ENCODE measurements at places on chromosomes 3 and 15.

DNA sequence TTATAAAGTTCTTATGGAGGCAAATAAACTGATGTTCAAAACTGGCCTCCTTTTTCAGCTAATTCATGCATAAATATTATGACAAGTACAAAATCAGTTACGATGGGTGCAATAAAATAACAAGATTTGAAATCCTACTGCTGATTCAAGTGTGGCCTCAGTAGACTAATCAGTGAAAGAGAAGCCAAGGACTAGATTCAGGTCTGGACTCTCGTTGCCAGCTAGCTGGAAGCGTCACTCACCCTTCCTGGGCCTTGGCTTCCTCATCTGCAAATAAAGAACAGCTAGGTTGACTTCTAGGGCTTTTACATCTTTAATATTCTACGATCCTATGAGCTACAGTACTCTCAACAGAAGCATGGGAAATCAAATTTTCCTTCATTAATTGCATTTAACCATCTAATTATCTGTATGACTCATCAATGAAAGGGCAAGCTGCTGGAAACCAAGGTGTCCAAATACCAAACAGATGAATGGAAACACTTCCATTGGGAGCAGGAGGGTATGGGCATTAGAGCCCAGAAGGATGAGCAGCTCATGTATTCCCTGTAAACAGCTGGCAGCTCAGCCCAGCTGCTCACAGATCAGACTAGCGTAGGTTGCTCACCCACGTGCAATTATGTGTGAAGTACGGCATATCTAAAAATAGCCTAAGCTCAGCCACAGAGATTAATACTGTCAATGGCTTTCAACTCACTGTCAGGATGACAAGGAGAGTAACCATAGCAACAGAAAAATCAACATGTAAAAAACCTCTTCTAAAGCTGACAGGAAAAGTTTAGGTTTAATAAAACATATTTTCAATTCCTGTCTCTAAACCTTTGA lies 294.8 kb downstream of the PLCL2 start:
- no peak for DNase-seq

DNA sequence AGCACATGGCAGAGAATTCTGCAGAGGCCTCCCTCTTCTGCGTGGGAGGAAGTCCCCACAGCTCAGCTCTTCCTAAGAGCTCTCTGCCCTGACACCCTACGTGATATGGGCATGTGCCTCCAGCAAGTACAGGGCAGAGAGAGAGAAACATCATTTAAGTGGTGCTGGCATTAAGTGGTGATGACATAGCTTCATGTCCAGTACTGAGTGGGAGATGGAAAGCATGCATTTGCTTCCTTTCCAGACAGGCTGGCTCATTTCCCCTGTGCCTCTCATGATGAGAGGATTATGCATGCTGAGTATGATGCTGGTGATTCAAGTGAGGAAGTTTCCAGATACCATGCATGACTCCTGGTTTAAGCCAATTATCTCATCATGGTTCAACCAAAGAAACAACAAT lies 26.9 kb downstream of the BFSP2 start:
- no peak for DNase-seq

- DNase-seq: peak; percentile 25
These were observed 27.5 kb downstream of the BHLHE40 start for GRCh38 chr3:5006755-5007202.

DNA sequence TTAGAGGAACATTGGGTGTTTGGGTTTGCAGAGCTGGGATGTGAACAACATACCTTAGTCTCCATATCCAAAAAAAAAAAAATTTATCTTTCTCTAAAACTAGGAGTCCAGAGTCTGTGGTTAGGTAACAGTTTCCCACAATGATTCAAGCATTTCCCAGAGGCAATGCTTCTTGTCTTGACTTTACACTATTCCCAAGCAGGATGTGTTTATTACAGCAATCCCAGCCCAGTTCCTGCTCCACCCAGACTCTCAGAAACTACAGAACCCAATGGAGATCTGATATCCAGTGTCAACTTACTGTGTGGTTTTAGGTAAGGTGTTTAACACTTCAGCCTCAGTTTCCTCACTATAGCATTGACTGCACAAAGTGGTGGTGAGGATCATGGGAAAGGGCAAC lies 2.3 kb upstream of the C3orf62 start:
- no peak for DNase-seq

- no peak for DNase-seq
These were observed 192.5 kb downstream of the SHQ1 start for GRCh38 chr3:72655723-72656122.

DNA sequence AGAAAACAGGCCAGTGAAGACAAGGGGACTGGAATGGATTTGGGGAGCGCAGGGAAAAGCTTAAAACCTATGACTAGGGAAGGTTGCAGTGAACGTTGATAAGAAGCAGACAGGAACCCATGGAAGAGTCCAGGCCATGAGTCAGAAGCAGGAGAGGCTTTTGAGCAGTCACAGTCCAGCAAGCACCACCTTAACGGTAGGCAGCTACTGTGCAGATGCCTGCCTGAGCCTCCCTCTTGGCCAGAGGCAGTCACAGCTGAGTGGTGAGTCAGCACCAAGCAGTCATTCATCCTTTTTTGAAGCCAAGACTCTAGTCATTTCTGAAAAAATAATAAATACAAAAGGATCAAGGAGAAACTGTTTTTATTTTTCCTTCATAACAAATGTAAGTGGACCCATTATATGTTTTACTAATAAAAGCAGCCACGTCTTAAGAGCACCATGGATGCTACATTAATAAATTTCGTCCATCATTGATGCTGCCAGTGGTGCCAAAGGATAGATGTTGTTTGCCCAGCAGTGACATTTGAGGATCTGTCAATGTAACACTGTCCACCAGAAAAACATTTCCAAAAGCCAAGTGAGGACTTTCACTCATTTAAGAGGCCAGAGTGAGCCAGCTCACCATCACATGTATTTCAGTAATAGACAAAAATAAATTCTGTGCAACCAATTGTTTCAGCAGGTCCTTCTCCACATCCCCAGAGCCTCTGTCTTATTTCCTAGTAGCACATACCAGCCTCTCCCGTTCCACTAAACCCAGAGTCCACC lies 42.1 kb upstream of the ACTC1 start:
- DNase-seq: no peak

DNA sequence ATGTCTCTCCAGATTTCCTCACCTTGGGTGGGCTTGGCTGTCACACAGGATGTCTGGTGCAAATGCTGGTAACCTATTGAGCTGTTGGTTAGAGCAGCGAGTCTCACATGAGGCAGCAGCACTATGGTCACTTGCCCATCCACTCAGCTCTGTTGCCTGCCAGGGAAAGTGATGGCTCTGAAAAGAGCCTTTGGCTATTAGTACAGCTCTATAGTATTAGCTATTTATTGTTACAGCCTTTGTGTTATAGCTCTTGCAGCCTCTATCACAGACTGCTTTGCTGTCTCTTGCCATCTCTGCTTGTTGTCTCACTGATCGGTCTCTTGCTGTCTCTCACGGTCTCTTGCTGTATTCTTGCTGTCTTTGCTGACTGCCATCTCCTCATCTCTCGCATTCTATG lies 114.3 kb downstream of the MFSD1 start:
- DNase-seq: no peak

DNA sequence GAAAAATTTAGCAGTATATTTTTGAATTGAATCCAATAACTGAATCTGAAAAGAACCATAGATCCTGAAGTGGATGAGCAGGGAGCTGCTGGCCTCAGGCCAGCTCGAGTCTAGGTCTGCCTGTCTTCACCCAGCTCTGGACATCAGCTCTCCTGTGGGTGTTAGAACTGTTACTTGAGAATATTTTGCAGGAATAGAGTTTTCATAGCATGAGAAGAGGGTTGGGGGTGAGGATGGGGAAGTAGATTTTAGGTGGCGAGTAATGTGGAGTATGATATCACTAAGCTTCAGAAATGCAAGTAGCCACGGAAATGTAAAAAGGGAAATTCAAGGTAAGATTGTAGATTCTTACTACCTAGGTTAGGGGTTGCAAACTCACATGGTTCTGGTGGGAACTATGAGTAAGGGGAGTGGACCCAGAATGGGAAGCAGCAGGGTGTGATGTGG lies 6.2 kb downstream of the RAB8B start:
- DNase-seq: no peak

- DNase-seq: no peak
These were observed 317.3 kb downstream of the ZNF385D start for GRCh38 chr3:21433751-21434150.

DNA sequence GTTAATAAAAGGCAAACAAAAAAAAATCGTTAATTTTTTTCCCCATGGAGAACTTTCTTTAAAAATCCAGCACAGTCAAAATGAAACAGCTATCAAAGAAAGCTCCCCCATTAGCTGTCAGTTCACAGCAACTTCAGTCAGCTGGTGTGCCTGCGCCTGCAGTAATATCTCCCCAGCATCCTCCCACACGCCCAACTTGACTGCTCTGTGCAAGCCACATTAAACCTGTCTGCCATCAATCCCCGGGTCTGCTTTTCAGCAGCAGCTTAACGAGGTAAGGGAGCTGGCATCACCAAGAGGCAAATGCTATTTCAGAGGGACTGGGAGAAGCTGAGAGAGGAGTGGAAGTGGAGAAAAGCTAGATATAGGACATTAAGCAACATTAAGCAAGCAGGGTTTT lies 337.5 kb downstream of the GAP43 start:
- DNase-seq: no peak

DNA sequence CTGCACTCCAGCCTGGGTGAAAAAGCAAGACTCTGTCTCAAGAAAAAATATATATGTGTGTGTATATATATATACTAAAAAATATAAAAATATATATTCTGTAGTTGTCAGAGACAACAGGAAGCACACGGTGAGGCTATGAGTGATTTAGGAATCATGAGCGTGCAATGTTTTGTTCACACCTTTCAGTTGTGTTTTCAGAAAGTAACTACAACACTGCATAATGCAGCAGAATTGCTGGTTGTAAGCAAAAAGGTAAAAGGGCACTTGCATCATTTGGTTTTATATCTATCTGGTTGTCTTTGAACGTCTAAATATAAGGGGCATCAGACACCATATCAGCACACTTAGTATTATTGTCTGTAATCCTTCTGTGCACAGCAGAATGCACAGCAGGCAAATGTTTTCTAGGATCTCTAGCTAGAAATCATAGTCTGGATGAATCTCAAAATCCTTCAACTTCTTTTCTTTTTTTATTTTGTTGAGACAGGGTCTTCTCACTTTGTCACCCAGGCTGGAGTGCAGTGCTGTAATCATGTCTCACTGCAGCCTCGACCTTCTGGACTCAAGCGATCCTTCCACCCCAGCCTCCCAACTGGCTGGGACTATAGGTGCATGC lies 44.8 kb downstream of the CCR3 start:
- no peak for DNase-seq

- no peak for DNase-seq
These were observed 188.4 kb downstream of the ADAMTSL3 start for GRCh38 chr15:83842281-83842680.

- no peak for DNase-seq
These were observed 78.3 kb upstream of the LMCD1 start for GRCh38 chr3:8423307-8423706.

DNA sequence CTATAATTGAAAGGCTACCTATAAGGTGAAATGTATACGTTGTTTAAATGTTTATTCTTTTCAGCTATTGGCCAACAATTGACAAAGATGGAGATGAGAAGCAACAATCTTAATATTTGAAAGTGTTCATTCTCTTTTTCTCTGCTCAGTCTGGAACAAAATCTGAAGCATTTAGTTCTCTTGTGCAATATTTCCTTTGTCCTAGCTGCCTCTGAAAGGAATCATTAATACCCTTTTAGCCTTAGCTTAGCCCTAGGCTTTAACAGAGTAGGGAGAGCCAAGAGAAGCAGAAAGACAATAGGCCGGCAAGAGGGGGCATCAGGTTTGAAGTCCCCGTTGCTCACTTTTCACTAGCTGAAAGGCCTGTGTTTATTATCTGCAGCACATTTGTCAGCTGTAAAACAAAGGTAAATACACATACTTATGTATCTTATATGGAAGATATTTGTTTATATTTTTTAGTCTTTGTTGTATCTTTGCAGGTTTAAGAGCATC lies 422.5 kb upstream of the SEMA6D start:
- DNase-seq: no peak

DNA sequence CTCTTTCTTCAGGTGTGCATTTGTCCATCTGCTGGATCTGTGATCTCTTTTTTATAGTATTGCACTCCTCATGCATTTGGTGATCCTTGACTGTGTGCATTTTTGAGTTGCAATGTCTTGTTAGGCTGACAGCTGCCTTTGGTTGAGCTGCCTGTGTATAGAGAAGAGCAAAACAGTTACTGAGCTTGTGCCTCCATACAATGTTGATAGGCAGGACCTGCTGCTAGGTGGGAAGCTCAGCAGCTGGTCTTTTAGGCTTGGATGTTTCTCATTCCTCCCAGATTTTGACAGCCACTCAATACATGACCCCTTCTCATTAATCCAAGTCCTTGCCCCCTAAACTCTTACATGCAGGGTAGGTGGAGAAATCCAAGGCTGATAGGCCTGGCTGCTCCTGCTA lies 74.8 kb upstream of the PIAS1 start:
- DNase-seq: no peak

- DNase-seq: no peak
These were observed 275.2 kb upstream of the CBLB start for GRCh38 chr3:106144030-106144429.

DNA sequence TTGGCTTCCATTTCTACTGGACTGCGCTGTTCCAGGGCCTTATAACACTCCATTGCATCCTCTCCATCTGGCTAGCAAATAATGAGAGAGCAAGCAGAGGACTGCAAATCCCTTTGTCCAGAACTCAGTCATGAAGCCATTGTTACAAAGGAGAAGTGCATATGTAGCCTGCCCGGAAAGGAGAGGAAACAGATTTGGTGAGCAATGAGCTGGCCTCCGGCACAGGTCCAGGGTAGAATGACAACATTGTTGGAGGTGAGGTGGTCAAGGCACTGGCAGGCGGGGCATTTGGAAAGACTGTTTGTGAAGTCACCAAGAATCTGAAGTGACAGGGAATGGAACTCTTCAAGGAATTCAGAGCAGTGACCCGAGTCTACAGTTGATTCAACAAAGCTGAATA lies 25.0 kb upstream of the ATP1B3 start:
- no peak for DNase-seq

- DNase-seq: no peak
These were observed 46.2 kb upstream of the VILL start for GRCh38 chr3:37944391-37944842.
